ENCODE measurements at places on chromosomes 7 and 10.

- no peak for DNase-seq
These were observed 564.5 kb upstream of the IGFBP3 start for GRCh38 chr7:46485481-46486065.

DNA sequence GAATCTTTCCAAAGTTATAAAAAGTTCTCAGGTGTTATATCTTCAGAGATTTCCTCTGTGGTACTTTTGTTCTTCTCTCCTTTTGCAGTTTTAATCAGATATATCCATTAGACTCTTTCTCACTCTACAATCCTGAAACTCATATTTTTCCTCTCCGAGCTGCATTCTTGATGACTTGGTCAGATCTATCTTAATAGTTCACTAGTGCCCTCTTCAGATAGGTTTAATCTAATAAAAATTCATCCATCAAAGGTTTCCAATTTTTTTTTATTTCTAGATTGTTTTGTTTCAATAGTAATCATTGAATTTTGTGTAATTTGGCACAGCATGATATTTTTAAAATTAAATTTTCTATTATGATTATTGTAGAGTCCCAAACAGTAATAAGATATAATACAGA lies 21.8 kb upstream of the DGKB start:
- DNase-seq: no peak

DNA sequence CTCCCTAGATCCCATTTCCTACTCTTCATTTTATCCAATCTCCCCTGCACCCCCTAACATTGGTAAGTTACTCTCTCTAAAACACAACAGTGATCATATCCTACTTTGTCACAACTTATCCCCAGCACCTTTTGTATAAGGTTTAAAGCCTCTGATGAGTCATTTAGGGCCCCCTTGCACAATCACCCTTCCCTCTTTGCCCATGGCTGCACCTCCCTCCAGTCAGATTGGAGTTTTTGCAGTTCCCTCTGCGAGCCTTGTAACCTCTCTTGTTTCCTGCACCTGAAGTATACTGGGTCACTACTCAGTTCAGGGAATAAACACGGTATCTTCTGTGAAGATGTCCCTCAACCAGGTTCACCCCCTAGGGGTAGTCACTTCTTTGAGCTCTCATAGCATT lies 55.9 kb upstream of the ADRB1 start:
- DNase-seq: no peak

- DNase-seq: no peak
These were observed 687.3 kb upstream of the CELF2 start for GRCh38 chr10:10330418-10330817.

GRCh38 chr7:5689118-5689517 lies 92.3 kb downstream of the RNF216 start:
- peak; percentile 83 for DNase-seq

DNA sequence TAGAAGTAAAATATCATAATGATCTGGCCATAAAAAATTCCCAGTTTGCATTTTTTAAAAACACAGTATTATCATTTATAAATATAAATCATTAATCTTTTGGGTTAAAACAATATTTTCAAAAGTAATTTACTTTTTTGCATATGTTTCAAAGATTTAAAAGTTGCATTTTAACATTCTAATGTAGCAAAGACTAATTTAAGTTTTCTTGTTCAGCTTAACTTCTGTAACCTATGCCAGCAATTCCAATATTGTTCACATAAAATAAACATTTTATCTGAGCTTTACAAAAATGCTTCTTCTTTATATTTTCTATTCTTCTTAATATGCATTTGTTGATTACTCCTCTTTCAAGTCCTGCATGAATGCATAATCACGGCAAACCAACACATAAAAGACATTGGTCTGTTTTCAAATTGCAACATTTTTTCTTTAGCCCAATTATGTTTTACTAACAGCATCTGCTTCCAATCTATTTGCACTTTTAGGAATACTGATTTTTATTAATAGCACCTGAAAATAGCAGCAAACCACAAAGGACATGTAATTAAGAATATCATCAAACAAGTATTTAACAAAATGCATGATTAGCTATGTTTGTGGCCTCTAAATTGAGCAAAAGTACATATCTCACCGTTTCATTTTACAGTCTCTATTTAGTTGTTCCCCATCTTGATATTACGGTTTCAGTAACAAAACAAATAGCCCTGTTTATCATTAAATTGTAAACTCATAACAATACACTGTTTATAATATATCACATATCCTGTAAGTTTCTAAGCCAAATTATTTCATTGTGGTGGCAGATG lies 286.9 kb upstream of the NFE2L3 start:
- no peak for DNase-seq

- peak; percentile 66 for DNase-seq
These were observed 7.8 kb downstream of the LIPM start for GRCh38 chr10:88810196-88810961.

Measured in activated effector memory CD4-positive, alpha-beta T cell treated with anti-CD3 and anti-CD28 coated beads, Interleukin-2, amount 50 U/mL, for 16 hours (primary cell).